ENCODE measurements at places on chromosomes 2 and 18. TPM values are rescaled to one million over a fixed set of nuclear protein-coding genes. Genes with fewer than 3 reads are reported as not detected.

Gene COPS8
- total RNA-seq: 117 TPM

Gene APCDD1
- 12.5 TPM for total RNA-seq

DNA sequence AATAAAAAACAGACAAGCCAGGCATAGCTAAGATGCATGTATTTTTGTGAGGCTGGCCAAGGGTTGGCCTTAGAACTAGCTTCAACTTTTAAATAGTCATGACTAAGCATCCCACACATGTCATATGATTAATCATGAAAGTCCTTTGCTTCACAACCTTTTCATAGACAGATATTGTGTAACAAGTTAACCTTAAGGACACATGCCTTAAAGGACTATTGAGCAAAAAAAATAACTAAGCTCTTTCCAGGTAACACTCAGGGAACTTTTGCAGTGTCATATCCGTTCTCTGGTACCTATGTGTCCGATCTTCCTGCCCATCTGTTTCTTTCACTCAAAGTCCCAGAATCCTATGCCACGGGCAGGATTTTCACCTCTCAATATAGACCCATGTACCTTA is 498.4 kb downstream of the STK39 start:
- DNase-seq: no peak
- H3K27ac ChIP-seq: no peak overlapping the region
- H3K36me3 ChIP-seq: no peaks in the 10 kb centered on the region
- no peaks in the 10 kb centered on the region for H3K27me3 ChIP-seq
- no peak overlapping the region for H3K4me3 ChIP-seq

DNA sequence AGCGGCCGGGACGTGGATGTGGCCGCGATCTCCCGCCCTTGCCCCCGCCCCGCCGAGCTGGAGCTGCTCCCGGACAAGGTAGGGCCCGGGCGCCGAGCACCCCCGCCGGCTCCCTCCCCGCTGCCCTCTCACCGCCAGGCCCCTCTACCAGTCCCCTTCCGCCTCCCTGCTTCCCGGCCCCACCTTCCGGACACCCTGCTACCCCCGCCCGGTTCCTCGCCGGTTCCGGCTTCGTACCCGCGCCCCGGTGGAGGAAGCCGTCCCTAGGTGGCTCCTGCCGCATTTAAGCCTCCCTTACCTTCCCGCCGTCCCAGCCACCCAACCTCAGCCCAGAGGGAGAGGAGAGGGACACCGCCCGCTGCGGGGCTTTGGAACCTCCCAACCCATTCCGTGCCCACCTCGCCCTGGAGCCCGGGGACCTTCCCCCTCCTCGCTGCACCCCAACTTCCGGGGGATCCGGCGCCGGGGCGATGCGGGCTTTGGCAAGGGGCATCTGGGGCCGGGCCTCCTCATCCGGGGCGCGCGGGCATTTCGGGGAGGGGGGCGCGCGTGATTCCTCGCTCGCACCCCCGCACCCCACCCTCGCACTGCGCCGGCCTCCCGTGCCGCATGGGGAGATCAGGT is 475 bp downstream of the B3GNT2 start:
- no peak for DNase-seq
- H3K27me3 ChIP-seq: no peaks in the 10 kb centered on the region
- H3K36me3 ChIP-seq: no peaks in the 10 kb centered on the region
- peak overlapping the region; percentile 95 for H3K4me3 ChIP-seq
- H3K4me1 ChIP-seq: no peaks in the 10 kb centered on the region

DNA sequence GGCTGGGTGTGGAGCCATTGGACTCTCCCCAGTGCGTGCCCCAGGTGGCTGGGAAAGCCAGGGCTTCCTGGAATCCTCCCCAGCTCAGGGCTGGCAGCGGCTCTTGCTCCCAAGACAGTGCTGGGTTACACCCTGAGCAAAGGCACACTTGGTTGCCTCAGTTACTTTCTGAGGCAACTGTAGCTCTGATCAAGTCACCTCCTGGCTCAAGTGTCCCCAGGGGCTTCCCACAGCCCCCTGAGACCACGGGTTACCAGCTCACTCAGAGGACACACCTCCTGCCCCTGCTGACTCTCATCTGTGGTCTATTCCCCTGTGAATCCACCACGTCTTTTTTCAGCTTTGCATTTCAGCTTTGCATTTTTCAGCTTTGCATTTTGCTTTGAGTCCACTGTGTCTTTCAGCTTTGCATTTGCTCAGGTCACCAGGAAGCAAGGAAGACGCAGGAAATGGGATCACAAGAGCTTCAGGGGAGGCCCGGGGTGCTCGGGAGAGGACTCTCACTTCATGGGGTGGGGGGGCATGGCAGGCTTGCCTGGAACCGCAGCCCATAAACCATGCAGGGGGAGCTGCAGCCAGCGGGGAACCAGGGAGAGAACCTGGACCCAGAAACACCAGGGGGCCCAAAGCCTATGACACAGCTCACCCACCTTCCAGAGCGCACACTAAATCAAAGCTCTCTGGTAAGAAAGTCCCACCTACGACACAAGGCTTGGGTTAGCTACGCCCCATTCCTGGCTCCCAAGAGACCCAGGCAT is 138.0 kb upstream of the ASB18 start:
- no peaks in the 10 kb centered on the region for H3K4me1 ChIP-seq
- H3K36me3 ChIP-seq: no peaks in the 10 kb centered on the region
- H3K4me3 ChIP-seq: no peak overlapping the region
- no peaks in the 10 kb centered on the region for H3K27me3 ChIP-seq
- no peak overlapping the region for H3K27ac ChIP-seq

All from testis (tissue), 5 donors.